ENCODE measurements at places on chromosomes 4 and X.

GRCh38 chrX:16628946-16629595, 20.9 kb upstream of the S100G start:
- no peak for DNase-seq

DNA sequence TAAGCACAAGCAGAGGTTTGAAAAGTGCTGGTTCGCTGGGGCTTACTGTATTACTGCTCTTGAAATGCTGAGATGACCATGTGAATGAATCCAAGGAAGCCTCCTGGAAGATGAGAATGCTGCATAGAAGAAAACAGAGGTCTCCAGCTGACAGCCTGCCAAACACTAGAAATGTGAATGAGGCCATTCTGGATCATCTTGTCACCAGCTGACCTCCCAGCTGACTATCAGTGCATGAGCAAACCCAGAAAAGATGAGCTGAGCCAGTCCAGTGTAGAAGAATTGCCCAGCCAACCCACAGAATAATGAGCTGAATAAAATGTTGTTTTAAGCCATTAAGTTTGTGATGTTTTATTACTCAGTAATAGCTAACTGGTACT, 49.1 kb upstream of the DYNLT3 start:
- DNase-seq = no peak

- no peak for DNase-seq
Measured at GRCh38 chr4:2596611-2597010, 60.2 kb downstream of the FAM193A start.

DNA sequence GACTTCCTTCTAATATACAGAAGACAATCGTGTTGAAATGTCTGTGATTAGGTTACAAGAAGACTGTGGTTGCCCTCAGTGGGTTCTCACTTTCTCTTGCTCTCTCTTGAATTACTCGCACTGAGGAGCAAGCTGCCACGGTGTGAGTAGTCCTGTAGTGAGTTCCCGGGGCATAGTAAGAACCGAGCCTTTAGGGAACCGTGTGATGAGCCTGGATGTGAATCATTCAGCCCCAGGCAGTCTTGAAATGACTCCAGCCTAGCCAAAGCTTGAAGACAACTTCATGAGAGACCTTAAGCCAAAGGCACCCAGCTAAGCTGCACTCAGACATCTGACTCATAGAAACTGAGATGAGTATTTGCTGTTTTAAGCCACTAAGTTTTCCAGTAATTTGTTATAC, 292.7 kb downstream of the SPOCK3 start:
- DNase-seq = no peak

GRCh38 chrX:19672222-19672812, 157.0 kb upstream of the MAP3K15 start:
- no peak for DNase-seq

GRCh38 chr4:141457653-141458052, 178.7 kb upstream of the IL15 start:
- DNase-seq = no peak

DNA sequence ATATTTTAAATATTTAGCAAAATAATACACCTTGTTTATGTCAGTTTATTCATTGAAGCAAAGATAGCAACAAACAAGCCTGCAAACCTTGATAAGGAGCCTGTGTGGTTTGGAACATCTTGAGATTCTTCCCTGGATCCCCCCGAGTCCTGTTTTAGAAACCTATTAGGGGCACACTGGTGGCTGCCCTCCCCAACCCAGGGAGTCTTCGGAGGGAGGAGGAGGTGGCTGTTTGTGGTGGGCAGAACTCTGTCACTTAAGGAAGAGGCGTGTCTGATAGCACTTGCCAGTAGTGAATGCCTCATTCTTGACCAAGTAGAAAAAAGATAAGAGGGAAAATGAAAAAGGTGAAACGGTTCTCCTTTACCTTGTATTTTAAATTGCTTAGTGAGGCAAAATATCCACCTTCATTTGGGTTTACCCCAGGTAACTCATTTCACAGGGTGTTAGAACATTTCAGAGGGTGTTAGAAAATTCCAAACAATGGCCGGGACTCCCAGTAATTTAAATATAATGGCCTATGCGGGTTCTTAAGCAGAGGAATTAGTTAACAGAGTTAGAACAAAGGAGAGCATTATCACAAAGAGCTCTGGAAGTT, 10.4 kb downstream of the KIT start:
- no peak for DNase-seq

- DNase-seq = no peak
Measured at GRCh38 chr4:74848774-74849173, 54.5 kb upstream of the BTC start.
